ENCODE measurements at places on chromosomes 3 and 15.

- DNase-seq = no peak
Observed at GRCh38 chr3:169383770-169384169, 279.7 kb downstream of the MECOM start.

DNA sequence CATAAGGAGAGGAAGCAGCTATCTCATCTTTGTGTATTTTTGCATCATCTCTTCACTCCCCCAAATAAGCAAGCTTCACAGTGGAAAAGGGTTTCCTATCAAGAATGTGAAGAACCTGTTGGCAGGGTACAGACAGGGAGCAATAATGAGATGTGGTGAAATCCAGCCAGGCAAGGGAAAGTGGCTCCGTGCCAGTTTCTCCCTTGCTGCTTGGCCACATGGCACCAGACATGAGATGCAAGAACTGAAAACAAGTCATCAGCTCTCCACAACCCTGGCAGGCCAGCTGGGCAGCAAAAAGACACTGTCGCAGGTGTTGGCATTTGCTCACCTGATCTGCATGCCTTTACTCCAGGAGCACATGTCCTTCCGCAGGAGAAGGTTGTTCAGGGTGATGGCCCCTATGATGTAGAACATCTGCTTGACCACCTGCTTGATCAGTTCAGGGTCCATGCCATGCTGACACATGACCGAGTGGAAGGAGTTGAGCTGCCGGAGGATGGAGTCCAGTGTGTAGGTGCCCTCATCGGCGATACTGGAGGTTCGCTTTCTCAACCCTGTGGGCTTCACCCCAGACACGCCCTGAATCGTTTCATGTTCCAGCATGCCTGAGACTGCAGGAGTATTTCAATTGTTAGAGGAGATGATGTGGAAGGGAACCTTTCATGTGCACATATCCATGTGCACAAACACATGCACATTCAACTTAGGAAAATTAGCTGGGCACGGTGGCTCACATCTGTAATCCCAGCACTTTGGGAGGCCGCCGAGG, 23.3 kb upstream of the MYO5C start:
- DNase-seq = no peak

DNA sequence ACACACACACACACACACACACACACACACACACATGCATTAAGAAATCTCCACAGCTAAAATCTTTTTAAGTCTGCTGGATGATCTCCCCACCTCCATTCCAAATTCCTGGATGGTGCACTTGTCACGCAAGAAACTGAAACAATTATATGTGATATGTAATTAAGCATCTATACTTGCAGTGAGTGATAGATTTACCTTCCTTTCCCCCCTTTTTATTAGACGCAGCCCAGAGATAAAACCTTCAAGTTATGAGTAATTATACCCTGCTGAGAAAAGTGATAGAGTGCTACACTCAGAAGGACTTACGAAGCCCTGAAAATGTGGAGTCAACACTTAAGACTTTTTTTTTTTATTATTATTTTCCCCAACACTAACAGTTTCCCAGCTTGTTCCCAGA, 255.2 kb downstream of the LSAMP start:
- no peak for DNase-seq

GRCh38 chr3:72888546-72889309, 882 bp downstream of the GXYLT2 start:
- DNase-seq = peak; percentile 80

GRCh38 chr3:107452436-107452835, 70.3 kb upstream of the BBX start:
- DNase-seq = no peak
